ENCODE measurements at places on chromosomes 6 and 20.
A peak's percentile ranks its signal among the peaks of the same experiment; 100 is the strongest.

- DNase-seq, result no peak
These were observed 13.8 kb downstream of the BRD2 start for GRCh38 chr6:32982084-32982701.

DNA sequence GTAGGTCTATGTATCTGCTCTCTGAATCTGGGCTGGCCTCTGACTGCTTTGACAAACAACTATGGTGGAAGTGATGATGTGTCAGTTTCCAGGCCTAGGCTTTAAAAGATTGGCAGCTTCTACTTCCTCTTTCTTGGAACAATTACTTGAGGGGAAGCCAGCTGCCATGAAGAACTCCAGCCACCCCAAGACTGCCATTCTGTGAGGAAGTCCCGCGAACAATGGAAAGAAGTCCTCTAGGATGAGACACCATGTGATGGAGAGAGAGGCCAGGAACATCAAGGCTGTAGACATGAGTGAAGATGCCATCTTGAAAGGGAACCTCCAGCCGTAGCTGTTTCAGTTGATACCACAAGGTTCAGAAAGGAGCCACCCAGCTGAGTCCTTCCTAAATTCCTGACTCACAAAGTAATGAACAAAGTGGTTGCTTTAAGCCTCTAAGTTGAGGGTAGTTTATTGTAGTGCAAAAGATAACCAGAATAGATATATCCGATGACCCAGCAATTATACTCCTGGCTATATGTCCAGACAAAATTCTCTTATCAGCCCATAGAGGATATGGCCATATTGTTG lies 15.3 kb upstream of the TCF15 start:
- DNase-seq, result no peak

DNA sequence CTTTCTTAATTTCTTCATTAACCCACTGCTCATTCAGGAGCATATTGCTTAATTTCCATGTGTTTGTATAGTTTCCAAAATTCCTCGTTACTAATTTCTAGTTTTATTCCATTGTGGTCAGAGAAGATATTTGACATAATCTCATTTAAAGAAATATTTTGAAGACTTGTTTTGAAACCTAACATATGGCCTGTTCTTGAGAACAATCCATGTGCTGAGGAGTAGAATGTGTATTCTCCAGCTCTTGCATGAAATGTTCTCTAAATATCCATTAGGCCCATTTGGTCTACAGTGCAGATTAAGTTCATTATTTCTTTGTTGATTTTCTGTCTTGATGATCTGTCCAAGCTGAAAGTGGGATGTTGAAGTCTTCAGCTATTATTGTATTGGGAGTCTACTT lies 251.7 kb downstream of the ALDH8A1 start:
- no peak for DNase-seq

- no peak for DNase-seq
These were observed 369.2 kb upstream of the CDH4 start for GRCh38 chr20:60882836-60883235.

GRCh38 chr6:141562186-141562811 lies 570.4 kb upstream of the GJE1 start:
- DNase-seq, result no peak

GRCh38 chr20:43389839-43390626 lies 67.7 kb upstream of the SRSF6 start:
- no peak for DNase-seq

GRCh38 chr20:14543040-14543439 lies 205.6 kb upstream of the FLRT3 start:
- no peak for DNase-seq

- no peak for DNase-seq
These were observed 79.8 kb upstream of the OPRM1 start for GRCh38 chr6:153959276-153959675.

- peak; percentile 9 for DNase-seq
These were observed at the start of gene DCDC2 for GRCh38 chr6:24357336-24358218. Gene DCDC2, minus strand, starts transcription at chr6:24358059. Its CDS starts 309 bp downstream, at chr6:24357750.

DNA sequence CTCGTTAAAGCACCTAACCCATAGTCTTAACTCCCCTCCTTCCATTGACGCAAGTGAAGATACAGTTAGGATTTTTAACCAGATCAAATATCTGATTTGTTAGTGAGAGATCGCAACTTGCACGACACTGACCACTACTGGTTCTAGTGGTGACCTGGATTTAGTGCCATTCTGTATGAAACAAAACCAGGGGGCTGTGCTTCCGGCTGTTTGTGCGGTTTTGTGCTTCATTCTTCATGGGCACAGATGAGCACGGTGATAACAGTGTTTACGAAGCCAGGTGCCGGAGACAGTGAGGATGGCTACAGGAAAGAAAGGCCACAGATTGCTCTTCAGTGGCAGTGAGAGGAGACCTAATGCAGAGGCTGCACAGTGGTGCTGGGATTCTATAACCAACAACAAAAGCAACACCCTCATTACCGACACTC lies 75.5 kb downstream of the NOL4L start:
- no peak for DNase-seq

DNA sequence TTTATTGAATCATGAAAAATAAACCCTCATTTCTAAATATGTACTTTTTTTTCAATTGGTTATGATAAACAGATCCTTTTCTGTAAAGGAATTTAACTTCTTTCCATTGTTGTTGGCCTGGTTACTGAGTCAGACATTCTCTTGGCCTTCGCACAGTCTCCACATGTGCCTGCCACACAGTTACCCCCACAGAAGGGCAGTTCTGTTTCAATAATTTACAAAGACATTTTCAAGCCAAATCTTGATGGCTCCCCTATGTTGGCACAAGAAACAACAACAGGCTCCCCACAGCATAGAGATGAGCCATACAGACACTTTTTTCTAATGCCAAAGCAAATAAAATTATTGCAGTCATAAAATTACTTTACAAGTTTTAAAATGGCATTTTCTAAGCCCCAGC lies 55.6 kb upstream of the BEND6 start:
- no peak for DNase-seq

GRCh38 chr6:13725570-13725969 lies 13.9 kb upstream of the RANBP9 start:
- DNase-seq, result peak; percentile 35

- no peak for DNase-seq
These were observed 8.5 kb downstream of the GCM2 start for GRCh38 chr6:10873374-10873773.

DNA sequence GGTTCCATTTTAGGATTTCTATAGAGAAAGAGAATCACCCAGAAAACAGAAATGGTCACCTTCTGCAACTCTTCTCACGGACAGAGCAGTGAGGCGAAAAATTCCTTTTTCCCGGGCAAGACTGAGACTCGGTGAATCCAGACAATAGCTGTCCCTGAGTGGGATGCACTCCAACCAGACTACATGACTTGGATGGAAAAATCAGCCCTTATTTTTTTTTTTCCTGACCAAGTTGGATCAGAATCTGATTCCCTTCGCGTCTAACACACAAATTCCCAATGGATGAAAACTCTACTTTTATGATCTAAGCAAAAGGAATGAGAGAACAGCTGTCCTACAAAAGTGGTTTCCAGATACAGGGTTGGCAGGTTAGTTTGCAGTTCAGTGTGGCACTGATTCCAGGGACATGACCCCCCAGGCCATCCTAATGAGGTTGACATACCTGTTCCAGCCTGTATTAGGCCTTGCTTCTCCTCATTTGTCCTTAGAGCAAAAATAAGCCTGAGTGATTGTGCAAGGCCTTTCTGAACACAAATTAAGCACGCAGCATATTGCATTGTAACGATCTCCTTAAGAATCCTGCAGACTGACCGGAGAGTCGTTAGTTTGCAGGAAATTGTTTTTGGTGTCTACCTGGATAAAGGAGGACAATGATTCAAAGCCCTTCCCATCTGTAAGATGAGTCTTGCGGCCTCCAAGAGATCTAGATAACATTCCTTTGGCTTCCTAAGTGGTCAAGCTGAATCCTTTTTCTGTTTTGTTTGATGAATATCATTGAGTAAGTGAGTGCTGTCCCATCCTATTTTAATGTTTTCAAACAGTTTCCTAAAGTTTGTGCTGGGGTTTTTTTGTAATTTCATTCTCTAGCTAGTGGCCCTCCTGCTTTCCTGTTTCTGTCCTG lies 1.5 kb upstream of the NEDD9 start:
- DNase-seq, result no peak

DNA sequence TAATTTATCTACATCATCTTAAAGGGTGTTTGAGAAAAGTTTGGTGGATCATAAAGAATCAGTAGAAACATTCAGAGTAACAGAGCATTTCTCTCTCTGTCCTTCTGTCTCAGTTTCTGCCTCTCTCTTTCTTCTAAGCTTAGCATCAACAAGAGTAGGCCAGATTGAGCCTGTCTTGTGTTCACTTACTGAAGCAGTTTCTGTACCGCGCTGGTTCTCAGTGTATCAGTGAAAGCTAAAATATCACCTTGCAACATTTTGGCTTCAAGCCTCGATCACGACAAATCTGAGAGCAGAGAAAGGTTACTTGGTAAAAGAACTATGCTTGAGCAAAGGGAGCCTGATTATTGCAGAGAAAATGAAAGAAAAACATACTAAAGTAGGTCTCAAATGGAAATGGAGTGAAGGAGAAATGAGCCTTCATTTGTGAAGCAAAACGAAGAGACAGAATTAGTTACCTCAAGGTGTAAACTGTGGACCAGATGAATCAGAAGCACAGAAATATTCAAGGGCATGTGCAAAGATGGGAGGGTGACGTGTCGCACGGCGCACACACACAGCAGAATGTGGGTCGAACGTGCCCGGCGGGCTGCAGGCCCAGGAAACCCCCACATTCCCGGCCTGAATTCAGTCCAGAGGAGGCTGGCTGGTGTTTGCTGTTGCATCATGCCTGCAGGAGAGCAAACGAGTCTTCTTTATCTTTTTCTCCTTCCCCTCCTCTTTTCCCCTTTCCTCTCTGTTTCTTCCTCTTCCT lies 509.3 kb downstream of the QKI start:
- no peak for DNase-seq

DNA sequence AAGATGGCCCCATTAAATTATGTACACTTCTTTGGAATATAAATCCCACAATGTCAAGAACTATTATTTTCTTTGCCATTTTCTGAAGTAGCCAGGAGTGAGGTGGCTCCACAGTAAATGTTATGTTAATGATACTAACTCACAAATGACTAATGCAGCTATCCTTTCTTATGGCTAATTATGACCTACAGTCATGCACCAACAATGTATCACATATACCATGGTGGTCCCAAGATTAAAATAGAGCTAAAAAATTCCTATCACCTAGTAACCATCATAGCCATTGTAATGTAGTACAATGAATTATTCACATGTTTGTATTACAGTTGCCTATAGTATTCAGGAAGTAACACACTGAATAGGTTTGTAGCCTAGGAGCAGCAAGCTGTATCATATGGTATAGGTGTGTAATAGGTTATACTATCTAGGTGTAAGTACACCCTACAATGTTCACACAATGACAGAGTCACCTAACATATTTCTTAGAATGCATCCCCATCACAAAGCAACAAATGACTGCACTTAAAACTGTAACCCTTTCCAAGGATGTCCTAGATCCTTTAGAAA lies 15.3 kb downstream of the ECHDC1 start:
- DNase-seq, result no peak

DNA sequence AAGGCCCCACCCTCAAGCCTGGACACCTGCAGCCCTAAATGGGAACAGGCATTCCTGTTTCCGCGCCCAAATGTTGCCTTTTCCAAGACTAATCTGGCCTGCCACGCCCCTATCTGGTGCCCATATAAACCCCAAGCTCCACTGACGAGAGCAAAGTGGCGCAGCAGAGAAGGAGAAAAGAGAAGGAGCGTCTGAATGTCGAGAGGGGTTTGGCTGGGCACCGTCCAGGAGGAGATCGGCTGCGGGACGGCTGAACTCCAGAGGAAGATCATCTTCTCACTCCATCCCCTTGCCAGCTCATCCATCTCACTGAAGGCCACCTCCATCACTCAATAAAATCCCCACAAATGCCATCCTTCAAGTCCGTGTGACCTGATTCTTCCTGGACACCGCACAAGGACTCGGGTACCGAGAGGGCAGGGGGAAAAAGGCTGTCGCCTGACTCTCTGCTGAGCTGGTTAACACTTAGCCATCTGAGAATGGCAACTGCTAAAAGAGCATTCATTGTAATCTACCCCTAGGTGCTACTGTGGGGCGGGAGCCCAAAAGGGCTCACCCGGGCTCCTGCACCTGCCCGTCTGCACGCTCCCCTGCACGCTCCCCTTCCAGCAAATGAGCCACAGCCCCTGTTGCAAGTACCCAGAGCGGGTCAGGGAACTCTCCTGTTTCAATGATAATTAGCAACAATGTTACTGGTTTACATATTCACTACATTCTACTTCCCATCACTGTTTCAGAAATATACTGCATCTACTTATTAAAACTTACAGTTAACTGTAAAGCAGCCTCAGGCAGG lies 23.5 kb downstream of the TAF4 start:
- no peak for DNase-seq

GRCh38 chr6:33820784-33821520 lies 17.1 kb upstream of the MLN start:
- no peak for DNase-seq

DNA sequence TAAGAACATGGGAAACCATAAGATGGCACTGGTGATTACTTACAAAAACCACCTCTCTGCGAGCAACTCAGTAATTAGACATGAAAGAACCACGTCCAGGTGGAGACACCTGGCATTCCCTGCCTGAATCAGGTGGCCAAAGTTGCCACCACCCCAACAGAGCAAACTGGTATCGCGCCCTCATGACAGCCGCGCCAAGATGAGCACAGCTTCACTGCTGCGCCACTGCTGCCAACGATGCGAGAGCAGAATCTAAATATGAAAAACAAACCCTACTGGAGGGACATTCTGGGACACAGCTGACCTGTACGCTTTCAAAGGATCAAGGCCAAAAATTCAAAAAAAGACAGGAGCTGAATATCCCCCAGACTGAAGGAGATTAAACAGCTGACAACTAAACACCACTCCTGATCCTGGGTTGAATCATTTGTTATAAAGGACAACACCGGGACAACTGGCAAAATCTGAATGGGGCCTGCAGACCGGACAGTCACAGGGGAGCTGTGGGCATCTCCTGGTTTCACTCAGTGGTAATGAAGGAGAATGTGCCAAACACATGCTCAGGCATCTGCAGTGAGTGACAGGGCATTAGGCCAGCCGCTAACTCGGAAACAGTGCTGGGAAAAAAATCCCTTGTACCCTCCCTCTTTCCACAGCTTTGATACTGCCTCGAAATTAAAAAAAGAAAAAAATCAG lies 17.4 kb downstream of the CST7 start:
- DNase-seq, result no peak

DNA sequence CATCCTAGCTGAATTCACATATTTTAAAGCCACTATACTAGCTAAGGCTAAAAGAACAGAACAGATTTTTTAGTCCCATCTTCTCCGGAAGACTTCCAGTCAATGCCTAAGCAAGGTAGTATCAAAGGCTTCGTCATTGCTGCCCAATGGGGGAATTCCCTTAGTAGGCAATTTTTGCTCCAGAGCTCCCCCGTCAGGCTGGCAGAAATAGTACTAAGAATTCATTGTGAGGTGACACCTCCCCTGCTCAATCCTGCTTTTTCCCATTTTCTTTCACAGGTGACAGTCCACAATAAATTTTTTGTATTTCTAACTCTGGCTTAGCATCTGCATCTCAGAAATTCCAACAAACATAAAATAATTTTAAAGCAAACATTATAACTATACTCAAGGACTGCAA lies 52.8 kb upstream of the SRSF6 start:
- no peak for DNase-seq

- DNase-seq, result no peak
These were observed 79.5 kb upstream of the PREP start for GRCh38 chr6:105482227-105482844.

Measured in activated CD8-positive, alpha-beta memory T cell treated with anti-CD3 and anti-CD28 coated beads for 4 hours (primary cell).